Pancreas (tissue), 10 donors: ENCODE measurements at places on chromosomes 12 and 14. TPM values are rescaled to one million over a fixed set of nuclear protein-coding genes. Genes with fewer than 3 reads are reported as not detected.

DNA sequence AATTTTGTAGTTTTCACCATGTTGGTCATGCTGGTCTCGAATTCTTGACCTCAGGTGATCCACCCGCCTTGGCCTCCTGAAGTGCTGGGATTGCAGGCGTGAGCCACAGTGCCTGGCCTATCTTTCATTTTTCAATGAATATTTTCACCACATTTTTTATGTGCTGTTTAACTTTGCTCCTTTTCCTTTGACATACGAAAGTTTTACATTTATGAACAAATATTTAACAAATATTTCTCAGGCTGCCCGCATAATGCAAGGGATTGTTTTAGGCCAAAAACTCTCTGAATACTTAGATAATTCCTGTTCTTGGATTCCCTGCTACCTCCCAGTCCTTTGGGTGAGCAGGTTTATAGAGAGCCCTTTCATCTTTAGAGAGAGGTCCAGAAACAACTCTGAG, 8.7 kb upstream of the CHST11 start:
- H3K36me3 ChIP-seq, result no peaks in the 10 kb centered on the region
- H3K4me1 ChIP-seq, result no peaks in the 10 kb centered on the region
- DNase-seq, result no peak
- no peak overlapping the region for H3K27ac ChIP-seq
- H3K4me3 ChIP-seq, result no peak overlapping the region

DNA sequence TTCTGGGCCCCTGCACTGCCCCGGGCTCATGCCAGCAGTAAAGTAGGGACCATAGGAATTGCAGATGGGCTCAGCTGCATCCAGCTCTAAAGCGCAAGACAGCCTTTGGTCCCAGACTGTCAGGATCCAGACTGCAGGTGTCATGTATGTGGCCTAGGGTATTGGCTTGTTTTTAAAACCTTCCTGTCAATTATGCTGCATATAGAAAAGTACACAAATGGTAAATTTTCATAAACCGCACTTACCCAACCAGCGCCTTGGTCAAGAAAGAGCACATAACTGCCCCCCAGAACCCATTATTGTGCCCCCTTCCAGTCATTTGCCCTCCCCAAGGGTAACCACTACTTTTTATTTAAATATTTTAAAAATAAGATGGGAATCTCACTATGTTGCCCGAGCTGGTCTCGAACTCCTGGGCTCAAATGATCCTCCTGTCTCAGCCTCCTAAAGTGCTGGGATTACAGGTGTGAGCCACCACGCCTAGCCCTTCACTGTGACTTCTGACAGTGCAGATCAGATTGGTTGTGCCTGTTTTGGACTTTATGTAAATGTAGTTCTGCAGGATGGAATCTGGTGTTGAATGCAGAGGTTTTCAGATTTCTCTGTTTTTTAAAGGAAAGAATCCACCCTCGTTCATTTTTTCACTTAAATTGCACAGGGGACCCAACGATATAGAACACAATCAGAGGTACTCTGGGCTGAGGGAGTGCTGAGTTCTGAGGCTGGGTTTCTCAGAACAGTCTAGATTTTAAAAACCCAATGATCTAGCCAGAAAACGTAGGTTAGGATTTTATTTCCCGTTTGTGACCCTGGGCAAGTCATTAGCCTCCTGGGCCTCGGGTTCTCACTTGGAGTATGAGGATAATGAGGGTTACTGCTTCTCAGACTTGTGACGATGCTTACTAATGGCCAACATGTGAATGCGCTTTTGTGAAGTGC, 6.7 kb downstream of the NR4A1 start:
- no peak overlapping the region for H3K27ac ChIP-seq
- no peak for DNase-seq
- no peak overlapping the region for H3K4me3 ChIP-seq
- peaks cover 5% of the 10 kb centered on the region for H3K4me1 ChIP-seq

GRCh38 chr12:71243370-71243769, 85.6 kb upstream of the TSPAN8 start:
- no peaks in the 10 kb centered on the region for H3K27me3 ChIP-seq
- no peaks in the 10 kb centered on the region for H3K4me1 ChIP-seq
- H3K27ac ChIP-seq, result no peak overlapping the region
- no peak overlapping the region for H3K4me3 ChIP-seq
- H3K36me3 ChIP-seq, result no peaks in the 10 kb centered on the region
- DNase-seq, result no peak

DNA sequence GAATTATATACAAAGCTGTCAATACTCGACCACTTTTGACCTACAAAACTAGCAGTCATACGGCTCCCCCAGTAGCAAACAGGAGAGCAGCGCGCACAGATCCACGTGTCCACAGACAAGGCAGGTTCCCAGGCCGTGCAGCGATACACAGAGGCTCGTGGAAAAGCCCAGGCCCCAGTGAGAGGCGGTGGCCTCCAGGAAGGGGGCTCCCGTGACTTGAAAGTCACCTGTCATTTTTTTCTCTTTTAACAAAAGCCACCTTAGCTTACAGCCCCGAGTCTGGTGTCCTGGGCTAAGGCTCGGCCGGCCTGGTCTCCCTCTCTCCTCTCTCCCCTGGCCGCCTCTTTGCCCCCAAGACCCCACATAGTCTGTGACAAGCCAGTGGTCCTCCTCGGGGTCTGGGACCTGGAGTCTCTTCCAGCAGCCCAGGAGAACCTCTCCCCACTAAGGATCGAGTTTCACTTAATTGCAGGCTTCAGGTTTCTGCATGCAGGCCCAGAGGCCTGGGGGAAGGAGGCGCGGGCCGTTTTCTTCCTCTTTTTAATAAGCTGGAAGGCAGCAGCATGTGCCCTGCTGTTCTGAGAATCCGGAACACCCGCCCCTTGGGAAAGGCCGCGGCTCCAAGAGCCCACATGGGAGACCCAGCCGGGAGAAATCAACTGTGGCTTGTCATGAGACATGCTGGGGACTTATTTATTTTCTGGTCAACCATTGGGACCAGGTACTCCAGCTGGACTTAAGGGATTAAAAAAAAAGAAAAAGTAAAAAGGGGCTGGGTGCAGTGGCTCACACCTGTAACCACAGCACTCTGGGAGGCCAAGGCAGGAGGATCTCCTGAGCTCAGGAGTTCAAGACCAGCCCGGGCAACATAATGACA, 15.9 kb downstream of the NCOR2 start:
- H3K4me3 ChIP-seq, result no peak overlapping the region
- H3K27ac ChIP-seq, result peak overlapping the region; percentile 46
- H3K4me1 ChIP-seq, result peaks cover 5% of the 10 kb centered on the region
- H3K36me3 ChIP-seq, result no peaks in the 10 kb centered on the region

DNA sequence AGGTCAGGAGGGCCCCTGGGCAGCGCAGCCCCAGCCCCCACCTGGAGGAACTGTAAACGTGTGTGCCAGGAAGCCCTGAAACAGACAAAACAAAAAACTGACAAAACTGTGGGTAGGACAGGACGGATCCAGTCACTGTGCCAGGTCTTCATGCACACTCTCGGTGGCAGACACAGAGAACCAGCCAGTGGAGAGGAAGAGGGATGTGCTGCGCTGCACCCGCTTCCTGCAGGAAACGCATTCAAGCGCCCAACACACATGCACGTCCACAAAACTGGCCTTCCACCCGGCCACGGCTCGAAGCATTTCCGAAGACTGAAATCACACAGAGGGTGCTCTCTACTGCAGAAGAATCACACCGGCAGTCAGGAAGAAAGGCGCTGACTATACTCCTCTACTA, 16.9 kb downstream of the BRF1 start:
- no peak overlapping the region for H3K27ac ChIP-seq
- no peaks in the 10 kb centered on the region for H3K36me3 ChIP-seq
- DNase-seq, result no peak
- H3K4me3 ChIP-seq, result no peak overlapping the region
- peaks cover 22% of the 10 kb centered on the region for H3K4me1 ChIP-seq
- H3K27me3 ChIP-seq, result no peaks in the 10 kb centered on the region

GRCh38 chr12:80698256-80698655, 9.2 kb upstream of the MYF6 start:
- H3K27ac ChIP-seq, result no peak overlapping the region
- no peak overlapping the region for H3K4me3 ChIP-seq
- H3K36me3 ChIP-seq, result no peaks in the 10 kb centered on the region
- H3K27me3 ChIP-seq, result no peaks in the 10 kb centered on the region
- H3K4me1 ChIP-seq, result no peaks in the 10 kb centered on the region

Gene TESPA1
- 0.34 TPM for total RNA-seq

Gene MIP
- total RNA-seq, result not detected

Gene TAC3
- not detected for total RNA-seq

Gene PTCSC3
- not detected for total RNA-seq
